ENCODE measurements at places on chromosomes 6 and 20.

- DNase-seq: no peak
Observed at GRCh38 chr6:150091476-150091875, 22.6 kb upstream of the ULBP3 start.

- no peak for DNase-seq
Observed at GRCh38 chr20:64234291-64234791, 21.2 kb upstream of the PCMTD2 start.

DNA sequence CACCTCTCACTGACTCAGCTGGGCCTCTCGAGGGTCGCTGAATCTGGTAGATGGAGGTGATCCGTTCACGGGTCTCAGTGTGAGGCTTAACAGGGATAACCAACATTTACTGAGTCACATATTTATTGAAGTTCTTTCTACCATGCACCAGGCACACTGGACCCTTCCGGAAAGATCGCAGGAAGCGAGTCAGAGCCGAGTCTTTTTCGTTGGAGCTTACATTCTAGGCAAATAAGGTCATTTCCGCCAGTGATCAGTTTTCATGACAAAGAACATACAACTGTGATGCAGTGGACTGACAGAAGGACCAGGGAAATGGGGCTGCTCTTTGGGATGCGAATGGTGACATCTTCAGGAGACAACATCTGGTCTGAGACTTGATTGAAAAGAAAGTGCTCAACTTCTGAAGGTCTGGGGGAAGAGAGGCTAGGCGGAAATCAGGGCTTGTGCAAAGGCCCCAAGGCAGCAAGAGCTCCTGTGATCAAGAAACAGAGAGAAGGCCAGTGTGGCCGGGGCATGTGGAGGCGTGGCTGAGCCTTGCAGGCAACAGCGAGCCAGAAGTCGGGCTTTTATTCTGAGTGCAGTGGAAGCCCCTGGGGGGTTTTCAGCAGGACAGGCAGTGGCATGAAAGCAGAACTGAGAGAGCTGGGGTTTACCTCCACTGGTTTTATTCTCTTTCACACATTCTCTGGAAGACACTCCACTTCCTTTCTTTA, 56.7 kb downstream of the APCDD1L start:
- no peak for DNase-seq

- DNase-seq: no peak
Observed at GRCh38 chr6:84801250-84801649, 36.9 kb upstream of the TBX18 start.

- DNase-seq: no peak
Observed at GRCh38 chr6:90008189-90008907, 114.1 kb downstream of the GJA10 start.

DNA sequence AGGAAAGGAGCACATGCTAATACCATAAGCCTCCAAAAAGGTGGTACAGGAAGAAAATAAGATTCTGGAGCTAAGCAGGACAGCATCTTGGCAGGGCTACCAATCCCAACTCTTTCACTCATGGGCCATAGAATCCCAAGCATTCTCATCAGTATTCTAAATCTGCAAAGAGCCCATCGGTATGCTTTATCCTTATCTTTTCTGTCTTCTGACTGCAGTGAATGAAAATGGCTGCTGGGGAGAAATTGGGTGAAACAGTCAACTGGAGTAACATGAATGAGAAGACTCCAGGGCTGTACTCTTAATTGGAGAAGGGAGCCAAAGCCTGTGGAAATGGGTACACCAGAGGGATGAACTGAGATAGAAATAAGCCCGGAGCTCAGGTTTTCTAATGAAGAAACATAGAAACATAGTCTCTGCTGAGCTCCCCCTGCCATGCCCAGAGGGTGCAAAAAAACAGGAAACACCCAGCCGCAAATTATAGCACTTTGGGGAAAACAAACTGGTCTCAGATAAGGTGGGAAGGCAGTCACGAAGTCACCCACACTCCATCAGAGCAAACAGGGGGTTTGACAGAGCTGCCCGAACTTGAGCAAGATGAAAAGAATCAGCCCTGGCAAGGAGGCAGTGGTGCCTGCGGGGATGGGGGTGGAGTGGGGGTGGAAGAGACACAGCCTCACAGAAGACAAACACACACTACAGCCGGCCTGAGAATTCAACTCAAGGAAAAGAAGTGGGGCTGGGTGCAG, 35.4 kb upstream of the E2F3 start:
- DNase-seq: peak; percentile 25

DNA sequence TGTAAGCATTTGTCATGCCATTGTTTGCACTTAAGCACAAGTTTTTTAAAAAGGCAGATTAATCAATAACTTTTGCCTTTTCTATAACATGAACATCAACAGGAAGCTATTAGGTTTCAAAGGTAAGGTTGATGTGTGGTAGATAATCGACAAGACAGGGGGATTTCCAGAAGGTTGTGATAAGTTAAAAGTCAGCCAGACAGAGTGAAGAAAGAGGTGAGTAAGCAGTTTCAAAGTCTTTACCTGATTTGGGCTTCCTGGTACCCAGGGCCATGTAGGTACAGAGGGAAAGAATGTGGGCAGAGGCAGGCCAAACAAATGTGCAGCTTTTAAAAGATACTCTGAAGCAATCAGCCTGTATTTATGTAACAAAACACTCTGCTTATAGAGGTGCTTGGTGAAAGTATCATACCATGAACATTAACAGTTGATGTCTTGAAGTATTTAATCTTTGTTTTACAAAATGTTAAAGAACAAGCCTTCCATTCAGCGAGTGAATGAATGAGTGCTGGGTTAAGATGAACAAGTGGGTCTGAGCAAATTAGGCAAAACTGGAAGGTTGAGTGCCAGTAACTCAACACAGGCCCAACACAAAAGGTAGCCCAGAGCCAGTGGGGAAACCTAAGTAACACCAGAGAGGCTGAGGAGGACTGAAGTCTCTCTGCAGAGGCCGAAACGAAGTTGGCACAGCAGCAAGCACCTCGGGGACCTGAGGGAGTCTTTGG, 60.2 kb downstream of the LRRC1 start:
- no peak for DNase-seq

- no peak for DNase-seq
Observed at GRCh38 chr6:102774326-102774725, 1380.8 kb downstream of the GRIK2 start.

GRCh38 chr6:96784650-96785049, 52.6 kb downstream of the GPR63 start:
- DNase-seq: no peak

GRCh38 chr6:142482249-142482648, 180.4 kb downstream of the ADGRG6 start:
- DNase-seq: no peak

GRCh38 chr6:37491830-37492208, 7.9 kb downstream of the CCDC167 start:
- DNase-seq: no peak

DNA sequence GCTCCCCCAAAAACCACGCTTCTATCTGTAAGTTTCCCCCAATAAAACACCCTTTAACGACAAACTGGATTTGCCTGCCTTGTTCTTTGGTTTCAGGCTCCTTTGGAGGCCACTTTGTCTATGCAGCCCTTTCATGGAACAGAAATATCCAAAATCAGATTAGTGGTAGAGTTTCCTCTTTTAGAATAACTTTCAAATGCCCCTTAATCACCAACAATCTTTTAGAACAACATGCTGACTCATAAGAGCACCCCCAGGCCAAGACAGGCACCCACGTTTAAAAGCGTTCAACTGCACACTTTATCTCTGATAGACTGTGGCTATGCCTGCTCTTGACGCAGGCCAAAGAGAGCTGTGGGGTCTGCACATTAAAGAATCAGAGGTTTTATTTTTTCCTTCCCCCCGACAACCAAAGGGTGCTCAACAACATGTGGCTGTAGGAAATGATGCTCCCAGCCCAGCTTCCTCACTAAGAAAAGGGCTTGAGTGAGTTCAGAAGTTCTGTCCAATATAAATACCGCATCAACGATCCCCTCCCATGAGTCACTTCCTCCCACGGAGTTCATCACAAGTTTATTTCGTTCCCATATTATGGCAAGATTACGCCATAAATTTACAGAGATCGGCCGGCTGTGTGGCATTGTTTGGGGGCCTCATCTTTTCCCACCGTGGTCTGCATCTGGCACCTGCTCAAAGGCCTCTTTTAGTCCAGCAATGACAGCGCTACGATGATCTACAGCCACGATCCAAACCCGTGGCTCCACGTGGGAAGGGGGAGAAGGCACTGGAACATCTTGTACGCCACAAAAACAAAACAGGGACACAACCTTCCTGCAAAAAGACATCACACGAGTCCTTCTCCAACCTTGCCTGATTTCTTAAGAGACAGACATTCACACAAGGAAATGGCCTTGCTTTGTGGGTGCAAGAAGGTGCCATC, 88.8 kb upstream of the NFATC2 start:
- DNase-seq: peak; percentile 49

DNA sequence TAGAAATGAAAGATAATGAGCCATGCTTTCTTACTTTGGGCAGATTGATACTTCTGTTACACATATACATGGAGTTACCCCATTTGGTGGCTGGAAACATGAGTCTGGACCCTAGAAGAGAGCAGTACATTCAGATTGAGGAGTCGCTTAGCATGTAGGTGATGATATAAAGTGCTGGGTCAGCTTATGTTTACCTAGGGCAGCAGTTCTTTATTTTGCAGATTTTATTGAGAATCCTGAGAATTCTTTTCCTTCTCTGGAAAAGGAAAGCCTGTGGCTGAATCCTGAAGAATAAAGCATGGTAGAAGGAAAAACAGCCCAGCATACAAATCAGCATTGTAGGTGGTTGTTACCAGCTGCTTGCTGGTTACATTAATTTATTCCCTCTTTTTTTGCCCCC, 91.2 kb downstream of the SMAP1 start:
- DNase-seq: no peak

DNA sequence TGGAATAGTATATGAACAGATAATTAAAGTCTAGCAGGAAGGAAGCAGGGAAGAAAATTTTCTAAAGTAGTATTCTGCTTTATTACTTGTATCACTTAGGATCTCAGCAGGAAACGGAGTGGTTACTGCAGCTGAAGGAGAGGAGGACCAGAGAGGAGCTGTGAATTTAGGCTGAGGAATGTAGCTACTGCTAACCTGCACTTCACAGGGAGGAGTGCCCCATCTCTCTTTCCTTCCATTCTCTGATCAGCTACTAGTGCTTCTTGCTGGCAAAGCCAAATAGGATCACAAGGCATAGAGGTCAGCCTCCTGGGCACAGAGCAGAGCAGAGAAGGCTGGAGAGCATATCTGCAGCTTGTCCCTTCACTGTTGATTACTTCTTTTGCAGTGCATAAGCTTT, 205.3 kb upstream of the ASCC3 start:
- no peak for DNase-seq

GRCh38 chr20:36950414-36951197, 902 bp downstream of the SAMHD1 start:
- peak; percentile 40 for DNase-seq

- DNase-seq: no peak
Observed at GRCh38 chr6:142387997-142388815, 86.4 kb downstream of the ADGRG6 start.
